ENCODE measurements at places on chromosomes 7 and 10. TPM values are rescaled to one million over a fixed set of nuclear protein-coding genes. Genes with fewer than 3 reads are reported as not detected.

DNA sequence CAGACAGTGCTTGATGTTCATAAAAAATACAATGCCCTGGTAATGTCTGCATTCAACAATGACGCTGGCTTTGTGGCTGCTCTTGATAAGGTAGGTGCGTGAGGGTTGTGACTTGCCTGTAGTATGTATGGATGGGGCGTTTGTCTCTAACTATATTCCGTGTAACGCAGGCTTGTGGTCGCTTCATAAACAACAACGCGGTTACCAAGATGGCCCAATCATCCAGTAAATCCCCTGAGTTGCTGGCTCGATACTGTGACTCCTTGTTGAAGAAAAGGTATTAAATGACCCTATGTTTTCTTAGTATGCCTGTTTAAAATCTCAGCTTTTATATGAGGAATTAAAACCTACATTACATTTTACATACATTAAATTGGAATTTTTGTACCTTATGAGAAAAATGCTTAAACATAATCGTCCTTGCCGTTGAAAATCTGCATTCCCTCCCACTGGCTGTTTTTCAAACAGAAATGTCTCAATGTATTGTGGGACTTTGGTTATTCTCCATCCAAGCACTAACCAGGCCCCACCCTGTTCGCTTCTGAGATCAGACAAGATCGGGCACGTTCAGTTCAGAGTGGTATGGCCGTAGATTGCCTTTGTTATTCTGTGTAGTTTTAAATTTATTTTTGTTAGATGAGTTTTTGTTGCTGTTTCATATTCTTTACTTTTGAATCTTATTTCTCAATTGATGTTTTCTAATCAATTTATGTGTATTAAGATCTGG is 85.3 kb downstream of the CUL1 start:
- no peak for DNase-seq

DNA sequence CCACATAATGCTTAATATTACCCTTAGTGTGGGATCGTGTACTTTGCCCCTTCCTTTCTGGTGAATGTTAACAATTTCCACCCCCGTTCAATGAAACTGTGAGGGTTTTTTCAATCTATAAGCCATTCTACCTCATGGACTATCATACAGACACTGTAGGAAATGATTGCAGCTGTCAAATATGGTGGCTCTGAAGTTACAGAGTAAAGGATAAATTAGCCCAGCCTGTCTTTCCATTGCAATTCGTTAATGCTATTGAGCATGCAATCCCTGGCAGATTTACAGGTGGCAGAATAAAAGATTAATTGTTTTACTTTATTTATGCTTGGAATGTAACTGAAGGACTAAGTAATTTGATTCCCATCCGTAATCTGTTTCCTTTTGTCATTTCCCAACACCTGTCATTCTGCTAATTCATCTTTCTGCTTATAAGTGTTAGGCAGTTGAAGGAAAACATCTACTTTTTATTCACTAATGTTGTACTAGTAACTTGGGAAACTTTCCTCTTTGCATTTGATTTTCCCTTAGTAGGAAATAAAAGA is 1211.6 kb upstream of the LRRN3 start:
- DNase-seq = no peak

GRCh38 chr7:148368562-148368961 is 222.0 kb upstream of the C7orf33 start:
- DNase-seq = no peak

GRCh38 chr7:155858521-155859061 is 46.3 kb upstream of the SHH start:
- DNase-seq = no peak

DNA sequence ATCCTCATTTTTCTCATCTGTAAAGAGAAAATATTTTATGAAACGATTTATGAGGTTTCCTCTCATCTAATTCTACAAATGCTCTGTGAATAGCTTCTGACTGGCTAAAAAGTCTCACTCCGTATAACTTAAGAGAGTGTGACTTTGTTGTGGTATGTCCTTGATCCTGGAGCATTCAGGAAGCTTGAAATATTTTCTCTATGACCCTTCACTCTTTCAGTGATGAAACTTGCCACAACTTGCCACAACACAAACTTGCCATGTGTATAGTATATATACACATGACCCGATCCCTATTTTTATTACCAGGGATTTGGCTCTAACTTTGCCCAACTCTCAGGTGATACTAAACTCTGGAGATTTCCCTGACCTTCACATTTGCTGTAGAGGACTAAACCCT is 74.1 kb downstream of the TES start:
- no peak for DNase-seq

NPTX2 gene
- 2.7 TPM for total RNA-seq

LIPM gene
- not detected for total RNA-seq

KAZALD1 gene
- total RNA-seq = 5.8 TPM

SPDYE6 gene
- total RNA-seq = not detected

Data from heart left ventricle (tissue), 16 donors.